ENCODE measurements at places on chromosomes 5 and 9.

DNA sequence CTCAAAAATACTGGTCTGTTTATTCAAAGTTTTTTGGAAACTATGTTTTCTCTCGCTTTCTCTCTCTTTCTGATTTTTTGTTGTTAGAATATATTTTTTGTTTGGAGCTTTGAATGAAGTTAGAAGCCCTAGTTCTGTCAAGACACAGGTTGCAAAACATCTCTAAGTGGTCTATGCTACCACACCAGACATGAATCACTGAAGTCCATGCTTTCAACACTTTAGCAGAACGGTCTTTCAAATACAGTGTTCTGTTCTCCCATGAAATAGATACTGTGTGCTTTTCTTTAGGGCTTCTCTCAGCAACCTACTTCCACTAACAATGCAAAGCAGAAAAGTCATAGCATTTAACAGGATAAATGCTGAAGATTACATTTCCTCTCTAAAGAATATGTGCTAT is 392.5 kb downstream of the TMEM167A start:
- DNase-seq, result no peak

DNA sequence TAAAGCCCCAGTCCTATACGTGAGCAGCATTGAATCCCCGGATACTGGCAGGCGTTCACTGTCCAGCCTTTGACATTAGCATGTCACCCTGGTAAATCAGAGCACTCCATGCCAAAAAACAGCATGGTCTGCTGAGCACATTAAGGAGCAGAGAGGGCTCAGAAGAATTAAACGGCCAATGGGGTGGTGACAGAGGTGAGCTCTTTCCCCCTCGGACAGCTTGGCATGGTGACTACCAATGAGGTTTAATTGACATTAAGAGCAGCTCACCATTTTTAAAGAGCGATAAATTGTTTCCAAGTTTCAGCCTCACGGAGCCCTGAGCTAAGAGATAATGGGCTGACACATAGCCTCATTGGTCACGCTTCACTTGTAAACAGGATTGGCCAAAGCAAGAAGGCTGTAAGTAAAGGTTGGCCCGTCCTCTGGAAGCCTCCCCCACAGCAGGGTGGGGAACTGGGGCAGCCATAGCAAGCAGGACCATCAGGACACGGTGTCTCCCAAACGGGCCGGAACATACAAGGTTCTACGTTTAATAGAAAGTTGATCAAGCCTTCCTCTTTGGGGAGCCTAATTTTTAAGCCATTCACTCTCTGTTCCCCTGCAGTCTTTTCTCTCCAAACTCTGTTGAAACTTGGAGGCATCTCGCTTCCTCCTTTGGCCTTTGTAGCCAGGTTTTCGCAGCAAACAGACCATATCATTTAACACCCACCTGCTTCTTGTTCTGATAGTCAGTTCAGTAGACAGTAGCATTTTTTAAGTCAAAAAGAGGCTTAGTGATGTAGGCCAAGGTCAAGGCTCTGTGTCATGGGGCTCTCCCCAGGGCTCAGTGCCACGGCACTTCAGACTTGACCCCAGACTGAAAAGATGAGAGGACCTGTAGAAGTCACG is 25.9 kb downstream of the QRFP start:
- no peak for DNase-seq

- DNase-seq, result no peak
Measured at GRCh38 chr5:178351221-178352034, 118.8 kb upstream of the PHYKPL start.

GRCh38 chr9:130902204-130903185 is 5.9 kb upstream of the QRFP start:
- no peak for DNase-seq

GRCh38 chr9:122265149-122265915 is 650 bp downstream of the MRRF start:
- peak; percentile 6 for DNase-seq

DNA sequence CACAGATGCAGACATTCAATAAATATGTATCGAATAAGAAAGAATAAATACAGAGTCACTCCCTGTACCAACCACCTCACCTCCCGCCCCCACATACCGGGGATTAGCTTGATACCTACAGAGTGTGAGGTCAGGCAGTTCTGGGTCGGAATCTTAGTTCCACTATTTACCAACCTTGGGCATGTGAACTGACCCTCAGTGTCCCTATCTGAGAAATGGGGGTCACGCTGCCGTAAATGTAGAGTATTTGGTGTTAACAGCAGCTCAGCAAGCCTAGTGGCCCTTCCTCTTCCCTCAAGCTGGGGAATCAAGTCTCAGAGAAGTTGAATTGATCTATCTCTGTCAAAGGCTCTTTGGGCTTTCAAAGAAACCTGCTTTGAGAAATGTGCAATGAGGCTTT is 25.4 kb downstream of the CCNJL start:
- DNase-seq, result no peak

GRCh38 chr5:127812570-127812969 is 109.4 kb downstream of the CCDC192 start:
- DNase-seq, result no peak

- no peak for DNase-seq
Measured at GRCh38 chr5:34724741-34725140, 68.6 kb downstream of the RAI14 start.

DNA sequence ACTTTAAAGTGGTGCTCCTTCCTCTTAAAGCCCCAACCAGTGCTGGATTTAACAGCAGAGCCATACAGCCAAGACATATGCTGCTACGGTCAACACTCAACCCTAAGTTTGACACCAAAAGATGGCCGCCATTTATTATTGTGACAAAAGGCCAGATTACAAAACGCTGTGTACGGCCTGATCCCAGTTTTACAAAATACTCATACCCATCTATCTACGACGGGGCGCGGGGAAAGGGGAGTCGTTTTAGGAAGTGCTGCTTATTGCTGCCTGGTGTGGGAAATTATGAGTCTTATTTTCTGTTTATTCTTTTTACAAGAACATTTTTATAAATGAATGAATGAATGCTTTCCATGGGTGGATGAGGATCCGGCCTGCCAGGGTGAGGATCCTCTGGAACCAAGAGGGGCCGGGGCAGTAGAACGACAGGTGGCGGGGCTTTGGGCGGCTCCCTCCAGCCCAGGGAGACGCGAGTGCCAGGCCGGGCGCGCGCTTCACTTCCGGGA is 457 bp upstream of the IDNK start:
- no peak for DNase-seq

GRCh38 chr5:78626009-78626571 is 22.5 kb downstream of the LHFPL2 start:
- DNase-seq, result no peak

- DNase-seq, result no peak
Measured at GRCh38 chr9:34179213-34180136, 632 bp downstream of the UBAP1 start.

DNA sequence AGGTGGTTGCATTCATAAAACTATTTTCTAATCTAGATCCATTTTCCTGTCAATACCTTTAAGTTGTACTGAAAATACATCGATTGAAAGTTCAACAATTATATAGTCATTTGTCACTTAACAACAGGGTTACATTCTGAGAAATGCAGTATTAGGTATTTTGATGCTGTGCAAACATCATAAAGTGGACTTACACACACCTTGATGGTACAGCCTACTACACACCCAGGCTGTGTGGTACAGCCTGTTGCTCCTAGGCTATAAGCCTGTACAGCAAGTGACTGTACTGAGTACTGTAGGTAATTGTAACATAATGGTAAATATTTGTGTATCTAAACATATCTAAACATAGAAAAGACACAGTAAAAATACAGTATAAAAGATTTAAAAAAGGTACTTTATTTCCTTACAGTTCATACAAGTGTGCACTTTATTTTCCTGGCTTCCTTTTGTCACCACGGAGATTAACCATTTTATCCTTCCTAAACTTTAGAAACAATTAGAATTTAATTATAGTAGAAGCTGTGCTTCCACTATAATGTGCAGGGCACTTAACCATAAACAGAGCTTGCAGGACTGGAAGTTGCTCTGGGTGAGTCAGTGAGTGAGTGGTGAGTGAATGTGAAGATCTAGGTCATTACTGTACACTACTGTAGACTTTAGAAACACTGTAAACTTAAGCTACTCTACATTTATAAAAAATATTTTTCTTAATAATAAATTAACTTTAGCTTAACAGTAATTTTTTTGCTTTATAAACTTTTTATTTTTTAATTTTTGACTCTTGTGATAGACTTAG is 42.9 kb upstream of the MEF2C start:
- no peak for DNase-seq
